ENCODE measurements at places on chromosomes 7 and 10. TPM values are rescaled to one million over a fixed set of nuclear protein-coding genes. Genes with fewer than 3 reads are reported as not detected.

Gene NSUN6
- total RNA-seq, result 15.5 TPM

Gene RASA4B
- 23.6 TPM for total RNA-seq

Gene CHRM2
- total RNA-seq, result not detected

Gene MRC1
- not detected for total RNA-seq

Gene A1CF
- not detected for total RNA-seq

Gene LIPA
- 22.5 TPM for total RNA-seq

Gene ITPRID1
- total RNA-seq, result not detected

Gene DIP2C
- 0.22 TPM for total RNA-seq

Gene CLRN3
- total RNA-seq, result not detected

Gene DCLRE1A
- total RNA-seq, result 17.4 TPM

Gene ANKMY2
- total RNA-seq, result 12.5 TPM

Gene ARL4A
- total RNA-seq, result 13.8 TPM

Gene GJD4
- not detected for total RNA-seq

Gene CAPZA2
- total RNA-seq, result 177 TPM

Gene CCL24
- not detected for total RNA-seq
